Activated CD4-positive, CD25-positive, alpha-beta regulatory T cell (primary cell): ENCODE measurements at places on chromosomes 6 and 20.

DNA sequence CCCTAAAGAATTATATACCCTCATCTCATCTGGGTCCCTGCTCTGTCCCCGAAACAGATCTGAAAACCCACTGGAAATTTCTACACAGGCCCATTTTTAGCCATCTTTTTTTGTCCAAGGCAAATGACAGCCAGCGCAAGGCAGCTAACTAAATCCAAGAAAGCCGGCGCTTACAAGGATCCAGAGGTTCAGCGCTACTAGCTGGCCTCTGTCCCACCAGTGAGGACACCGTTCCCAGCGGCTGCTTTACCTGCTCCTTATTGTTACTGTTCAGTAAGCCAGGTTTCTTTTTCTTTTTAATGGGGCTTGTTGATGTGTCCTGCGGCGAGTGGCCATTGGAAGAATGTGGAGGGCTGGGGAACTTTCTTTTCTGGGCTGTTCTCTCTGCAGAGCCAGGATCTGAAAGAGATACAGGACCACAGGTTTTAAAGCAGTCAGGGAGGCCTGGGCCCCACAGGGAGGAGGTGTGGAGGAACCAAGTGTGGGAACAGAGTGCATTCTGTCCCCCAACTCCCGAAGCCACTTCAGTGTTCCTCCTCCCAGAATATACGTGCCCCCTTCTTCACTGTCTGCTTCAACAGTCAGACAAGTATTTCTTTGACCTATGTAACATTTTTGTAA, 46.6 kb downstream of the ZMYND8 start:
- DNase-seq, result no peak

DNA sequence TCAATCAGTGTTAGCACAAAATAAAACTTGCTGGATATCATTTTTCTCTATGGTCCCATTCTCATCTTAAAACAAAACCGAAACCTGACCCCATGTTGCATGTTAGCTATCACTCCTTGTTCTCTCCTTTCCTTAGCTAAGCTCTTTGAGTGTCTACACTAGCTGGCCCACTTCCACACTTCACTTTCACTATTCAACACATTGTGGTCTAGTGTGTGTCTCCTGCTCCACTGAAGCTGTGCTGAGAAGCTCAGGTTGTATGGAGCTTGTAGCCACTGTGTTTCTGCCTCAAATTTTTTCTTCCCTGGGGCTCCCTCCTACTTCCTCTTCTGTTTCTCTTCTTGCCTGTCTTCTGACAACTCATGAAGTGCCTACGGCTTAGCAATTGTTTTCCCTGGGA, 223.0 kb downstream of the NKAIN2 start:
- DNase-seq, result no peak

GRCh38 chr6:163371129-163371528, 43.4 kb upstream of the QKI start:
- no peak for DNase-seq

DNA sequence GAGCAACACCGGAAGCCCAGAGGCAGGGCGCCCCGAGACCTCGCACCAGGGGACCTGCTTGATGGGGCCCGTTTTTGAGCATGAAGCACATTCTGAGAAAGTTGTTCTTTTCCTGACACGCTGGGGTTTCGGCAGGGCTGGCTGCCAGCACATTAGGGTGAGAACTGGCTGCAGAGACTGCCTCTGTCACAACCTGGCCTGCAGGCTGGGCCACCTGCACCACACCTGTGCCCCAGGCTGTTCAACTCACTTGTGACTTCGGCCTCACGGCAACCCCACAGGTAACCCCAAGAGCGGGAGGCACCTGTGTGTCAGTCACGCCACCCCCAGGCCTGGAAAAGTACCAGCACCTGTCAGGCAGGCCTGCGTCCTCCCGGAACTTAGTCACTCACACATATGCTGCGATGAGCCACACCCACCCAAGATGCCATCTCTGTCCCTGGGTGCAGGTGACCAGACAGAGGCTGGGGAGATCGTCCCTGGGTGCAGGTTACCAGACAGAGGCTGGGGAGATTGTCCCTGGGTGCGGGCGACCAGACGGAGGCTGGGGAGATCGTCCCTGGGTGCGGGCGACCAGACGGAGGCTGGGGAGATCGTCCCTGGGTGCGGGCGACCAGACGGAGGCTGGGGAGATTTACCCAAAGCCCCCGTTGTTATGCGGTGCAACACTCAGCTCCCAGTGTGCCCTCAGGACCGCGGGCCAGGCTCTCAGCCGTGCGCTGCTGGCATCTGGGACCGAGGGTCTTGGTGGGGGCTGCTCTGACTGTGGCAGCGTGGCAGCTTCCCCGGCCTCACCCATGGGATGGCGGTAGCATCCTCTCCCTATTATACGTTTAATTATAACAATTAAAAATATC, 82.5 kb upstream of the BHLHE23 start:
- DNase-seq, result no peak

GRCh38 chr6:162090734-162091133, 636.8 kb downstream of the PRKN start:
- DNase-seq, result no peak

DNA sequence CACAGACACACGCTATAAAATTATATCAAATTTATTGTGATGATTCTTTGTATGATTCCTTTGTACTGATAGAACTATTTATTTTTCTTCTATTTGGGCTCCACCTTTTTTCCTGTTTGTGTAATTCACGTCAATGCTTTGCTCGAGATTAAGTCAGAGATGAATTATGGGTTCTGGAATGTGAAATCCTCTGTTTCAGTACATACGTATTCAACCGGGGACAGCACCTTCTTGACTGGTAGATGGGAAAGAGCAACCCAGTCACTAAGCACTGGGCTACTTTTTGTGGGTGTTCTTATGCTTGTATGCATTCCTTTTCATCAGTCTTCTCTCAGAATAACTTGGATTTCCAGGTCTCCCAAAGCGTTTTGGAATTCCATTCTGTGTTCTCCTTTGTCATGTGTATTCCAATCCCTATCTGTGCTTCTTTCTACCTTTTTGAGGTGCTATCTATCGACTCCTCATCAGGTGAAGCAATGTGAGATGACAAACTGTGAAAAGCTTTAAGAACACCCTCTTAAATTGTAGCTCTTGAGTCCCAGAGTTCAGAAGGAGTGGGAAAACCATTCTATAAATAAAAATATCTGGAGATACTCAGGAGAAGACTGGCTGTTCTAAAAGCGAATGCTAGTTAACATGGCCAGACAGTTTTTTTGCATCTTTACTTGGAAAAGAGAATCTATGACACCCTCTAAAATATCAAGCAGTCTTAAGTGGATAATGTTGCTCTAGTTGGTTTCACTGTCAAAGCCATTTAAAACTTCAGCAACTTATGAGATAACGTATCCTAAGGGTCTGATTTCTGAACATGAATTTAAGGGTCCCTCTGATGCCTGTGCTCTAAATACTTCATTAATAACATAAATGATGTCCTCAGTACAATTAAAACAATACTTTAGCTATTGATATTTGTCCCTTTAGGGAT, 197.7 kb upstream of the PREP start:
- DNase-seq, result no peak
